CD14-positive monocyte (primary cell): ENCODE measurements at places on chromosomes 6 and 20.
A peak's percentile ranks its signal among the peaks of the same experiment; 100 is the strongest.

DNA sequence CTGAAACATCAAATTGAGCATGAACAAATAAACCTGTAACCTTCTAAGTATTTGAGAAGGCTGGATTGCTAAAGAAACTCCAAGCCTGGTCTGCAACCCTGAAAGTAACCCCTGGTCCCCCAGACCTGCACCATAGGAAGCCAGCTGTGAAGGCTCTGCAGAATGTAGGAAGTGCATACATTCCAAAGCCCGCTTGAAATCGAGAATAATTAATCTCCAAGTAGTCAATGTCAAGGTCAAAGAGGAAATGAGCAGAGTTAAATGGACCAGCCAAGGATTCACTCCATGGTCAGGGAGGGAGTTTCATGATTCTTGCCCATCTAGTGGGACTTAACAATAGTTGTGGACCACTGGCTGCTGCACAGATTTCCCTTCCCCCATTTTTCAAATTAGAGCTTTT is 107.6 kb upstream of the RNF24 start:
- no peak for DNase-seq

DNA sequence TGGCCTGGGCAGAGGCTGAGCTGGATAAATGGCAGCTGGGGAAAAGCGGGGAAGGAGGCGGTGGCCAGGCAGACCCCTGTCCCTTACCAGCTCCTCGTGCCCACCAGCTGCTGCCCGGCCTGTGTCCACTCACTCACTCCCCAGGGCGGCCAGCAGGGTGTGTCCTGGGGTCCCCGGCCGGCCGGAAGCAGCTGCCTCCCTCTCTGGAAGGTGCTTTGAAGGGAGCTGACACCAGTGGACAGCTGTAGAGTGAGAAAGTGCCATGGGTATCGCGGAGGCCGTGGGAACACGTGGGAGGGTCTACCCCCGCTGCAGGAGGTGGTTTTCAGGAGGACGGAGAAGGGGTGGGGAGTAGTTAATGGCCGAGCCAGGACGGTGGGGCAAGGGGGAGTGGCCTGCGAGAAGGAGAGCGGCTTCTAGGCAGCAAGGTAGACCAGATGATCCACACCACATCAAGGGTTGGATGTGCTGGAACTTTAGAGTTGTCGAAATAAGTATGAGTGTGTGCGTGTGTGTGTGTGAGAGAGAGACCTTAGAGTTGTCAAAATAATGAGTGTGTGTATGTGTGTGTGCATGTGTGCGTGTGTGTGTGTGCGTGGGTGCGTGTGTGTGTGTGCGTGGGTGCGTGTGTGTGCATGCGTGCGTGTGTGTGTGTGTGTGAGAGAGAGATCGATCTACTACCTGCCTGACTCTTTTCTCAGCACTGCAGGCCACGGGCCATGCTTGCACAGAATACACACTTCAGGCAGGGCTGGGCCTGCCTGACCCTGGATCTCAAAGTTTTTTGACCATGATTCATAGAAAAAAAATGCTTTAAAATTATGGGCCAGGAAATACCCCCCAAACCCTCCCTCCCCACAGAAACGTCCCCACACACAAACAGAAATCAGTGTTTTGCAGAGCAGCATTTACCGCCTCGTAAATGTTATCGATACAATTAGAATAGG is 43.9 kb downstream of the CDH4 start:
- DNase-seq = no peak

DNA sequence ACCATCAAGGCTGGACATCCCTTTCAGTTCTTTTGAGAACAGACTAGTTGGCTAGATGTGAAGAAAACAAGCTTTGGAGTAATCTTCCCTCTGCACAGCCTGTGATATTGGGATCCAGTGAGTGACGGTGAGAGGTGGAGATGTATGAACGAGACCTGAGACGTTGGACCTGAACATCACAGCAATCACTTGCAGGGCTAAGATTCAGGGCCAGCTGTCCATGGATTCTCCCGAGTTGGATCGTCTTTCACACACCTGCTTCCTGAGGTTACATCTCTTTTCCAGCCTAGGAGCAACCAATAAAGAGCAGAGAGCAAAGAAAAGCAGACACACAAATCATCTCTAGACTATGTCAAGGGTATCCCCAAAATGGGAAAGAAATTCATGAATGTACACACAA is 30.0 kb upstream of the TMEM14A start:
- no peak for DNase-seq

DNA sequence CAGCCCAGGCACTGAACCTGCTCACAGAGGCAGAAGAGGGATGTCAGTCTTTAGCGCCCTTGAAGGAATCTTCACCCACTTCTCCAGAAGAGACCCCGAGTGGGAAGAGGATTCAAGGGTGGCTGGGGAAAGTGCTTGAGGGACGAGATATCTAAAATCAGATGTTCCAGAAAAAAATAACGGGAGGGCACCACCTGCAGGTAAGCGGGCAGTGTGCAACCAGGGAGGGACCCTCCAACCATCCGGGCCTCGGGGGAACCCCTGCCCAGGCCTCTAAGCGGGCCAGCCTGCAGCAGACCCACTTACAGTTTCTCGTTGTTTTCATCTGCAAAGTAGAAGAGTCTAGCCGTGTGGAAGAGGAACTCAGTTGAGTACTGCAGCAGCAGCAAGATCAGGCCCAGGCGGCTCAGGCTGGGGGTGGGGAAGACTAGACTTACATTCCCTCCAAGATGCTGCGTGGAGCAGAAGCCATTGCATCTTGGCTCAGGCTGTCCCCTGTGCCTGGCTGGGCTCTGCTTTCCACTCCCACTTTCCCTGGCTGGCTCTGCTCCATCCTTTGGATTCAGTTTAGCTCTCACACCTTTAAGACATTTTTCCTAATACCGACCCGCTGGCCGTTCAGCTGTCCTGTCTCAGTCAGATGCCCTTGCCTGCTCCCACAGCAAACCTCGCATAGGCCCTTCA is 71.0 kb downstream of the TRAM2 start:
- no peak for DNase-seq

DNA sequence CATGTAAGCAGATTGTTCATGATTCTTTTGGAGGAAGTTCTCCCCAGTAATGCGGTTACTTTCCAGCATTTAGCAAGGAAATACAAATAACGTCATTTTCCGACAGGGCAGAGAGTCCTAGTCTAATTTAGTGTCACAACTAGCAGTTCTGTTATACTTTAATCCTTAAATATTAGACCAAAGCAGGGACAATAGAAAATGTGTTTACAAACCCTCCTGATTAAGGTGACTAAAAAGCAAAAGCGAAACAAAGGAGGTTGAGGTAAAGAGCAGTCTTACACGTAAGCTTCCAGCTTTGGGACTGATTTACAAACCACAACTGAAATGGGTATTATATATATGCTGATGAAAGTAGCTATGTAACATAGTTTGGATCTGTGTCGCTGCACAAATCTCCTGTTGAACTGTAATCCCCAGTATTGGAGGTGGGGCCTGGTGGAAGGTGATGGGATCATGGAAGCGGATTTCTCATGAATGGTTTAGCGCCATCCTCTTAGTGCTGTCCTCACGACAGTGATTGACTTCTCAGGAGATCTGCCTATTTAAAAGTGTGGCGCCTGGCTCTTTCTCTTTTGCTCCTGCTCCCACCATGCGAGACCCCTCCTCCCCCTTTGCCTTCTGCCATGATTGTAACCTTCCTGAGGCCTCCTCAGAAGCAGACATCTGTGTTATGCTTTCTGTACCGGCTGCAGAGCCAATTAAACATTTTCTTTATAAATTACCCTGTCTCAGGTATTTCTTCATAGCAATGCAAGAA is 81.9 kb downstream of the PLCB1 start:
- peak; percentile 50 for DNase-seq

DNA sequence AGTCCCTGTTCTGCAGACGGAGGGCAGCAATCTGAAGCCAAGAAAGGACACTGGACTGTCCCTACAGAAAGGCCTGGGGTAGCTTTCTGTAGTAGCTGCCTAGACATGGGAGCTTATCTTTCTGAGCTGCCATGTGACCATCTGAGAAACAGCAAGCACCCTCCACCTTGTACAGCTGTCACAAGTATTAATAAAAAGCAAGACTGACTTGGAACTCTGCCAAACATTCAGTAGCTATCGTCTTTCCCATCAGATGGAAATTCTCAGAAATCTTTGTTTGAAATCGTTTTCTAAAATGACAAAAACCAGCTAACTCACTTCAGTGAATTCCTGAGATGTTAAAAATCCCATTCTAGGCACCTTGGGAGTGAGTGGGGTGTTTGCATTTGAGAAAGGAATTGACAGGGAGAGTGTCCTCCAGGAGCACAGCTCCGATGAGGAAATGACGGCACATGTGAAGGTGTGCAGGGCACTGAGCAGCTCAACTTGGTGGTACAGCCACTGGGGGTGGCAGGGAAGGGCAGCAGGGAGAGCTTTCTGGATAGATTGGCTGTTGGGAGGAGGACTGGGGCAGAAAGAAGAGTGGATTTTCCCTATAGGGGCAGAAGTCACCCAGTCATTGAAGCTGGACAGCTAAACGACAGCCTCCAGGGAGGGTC is 24.5 kb downstream of the ACSS1 start:
- no peak for DNase-seq

DNA sequence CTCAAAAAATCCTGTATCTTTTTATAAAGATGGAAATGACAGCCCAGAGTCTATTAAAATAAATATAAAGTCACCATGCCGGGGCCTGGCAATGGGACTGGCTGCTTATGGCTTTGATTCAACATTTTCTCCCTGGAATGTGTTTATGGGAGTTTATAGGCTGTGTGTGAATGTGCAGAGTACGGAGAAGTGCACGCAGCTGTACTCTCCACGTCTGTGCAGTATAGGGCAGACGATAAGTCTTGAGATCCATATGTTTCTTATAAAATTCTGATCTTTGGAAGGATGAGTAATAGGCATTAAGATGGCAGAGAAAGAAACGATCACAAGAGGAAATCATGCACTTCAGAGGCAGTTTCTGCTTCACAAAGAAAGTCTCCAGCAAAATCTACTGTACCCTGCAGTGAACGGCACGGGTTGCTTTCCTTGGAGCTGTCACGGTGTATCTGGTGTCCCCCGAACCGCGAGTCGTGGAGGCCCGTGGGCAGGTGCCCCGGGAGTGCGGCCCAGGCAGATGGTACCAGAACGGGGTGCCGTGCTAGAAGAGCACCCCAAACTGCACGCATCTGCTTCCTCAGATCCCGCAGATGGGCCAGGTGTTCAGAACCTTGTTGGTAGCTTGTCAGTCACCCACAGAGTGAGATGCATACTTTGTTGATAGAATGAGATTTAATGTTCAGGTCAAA is 382.5 kb downstream of the TAF4 start:
- no peak for DNase-seq

DNA sequence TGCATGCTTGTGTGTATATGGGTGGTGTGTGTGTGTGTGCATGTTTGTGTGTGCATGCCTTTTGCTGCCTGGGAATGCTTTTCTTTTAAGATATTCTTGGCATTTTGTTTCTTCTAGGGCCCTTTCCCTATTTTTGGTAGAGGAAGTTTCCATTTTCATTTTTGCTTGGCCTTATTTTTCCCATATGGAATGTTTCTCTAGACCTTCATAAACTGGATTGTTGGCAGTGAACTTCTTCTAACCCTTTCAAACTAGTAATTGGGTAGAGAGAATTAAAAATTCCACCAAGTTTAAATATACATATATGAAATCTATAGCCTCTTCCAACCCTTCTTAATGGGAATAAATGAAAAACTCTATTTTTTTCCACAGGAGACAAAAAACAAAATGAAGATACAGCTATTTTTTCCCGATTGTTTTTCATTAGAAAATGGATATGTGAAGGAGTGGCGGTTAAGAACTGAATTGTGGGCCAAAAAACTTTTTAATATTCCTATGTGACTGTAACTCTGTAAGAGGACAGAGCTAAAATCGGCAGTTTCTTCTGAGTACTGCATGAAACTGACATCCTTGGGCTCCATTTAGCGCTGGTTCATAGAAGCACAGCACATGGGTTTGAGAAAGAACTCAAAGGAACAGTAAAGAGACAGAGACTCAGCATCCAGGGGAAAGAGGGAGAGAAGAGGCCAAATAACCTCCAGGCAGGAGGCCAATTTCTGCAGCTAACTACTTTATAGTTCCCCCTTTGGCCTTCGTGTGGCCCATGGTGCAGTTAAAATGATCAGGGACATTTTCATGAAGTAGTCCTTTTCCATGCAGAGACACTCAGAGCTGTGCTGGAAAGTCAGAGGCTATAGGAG is 102.1 kb downstream of the TMEM170B start:
- no peak for DNase-seq

GRCh38 chr6:153994004-153994403 is 45.0 kb upstream of the OPRM1 start:
- DNase-seq = no peak

DNA sequence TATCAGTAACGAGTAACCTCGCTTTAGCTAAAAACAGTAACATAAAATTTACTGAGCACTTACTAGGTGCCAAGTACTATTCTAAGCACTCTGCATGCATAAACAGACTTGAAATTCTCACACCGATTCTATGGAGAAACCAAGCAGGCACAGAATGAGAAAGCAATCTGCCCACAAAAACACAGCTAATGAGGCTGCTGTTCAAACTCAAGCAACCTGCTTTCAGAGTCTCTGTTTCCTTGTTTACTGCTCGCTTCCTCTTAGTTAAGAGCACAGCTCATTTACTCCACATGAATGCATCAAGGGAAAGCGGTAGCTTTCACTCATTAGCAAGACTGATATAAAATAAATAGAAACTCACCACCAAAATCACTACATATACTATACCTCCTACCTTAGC is 37.4 kb downstream of the PRKN start:
- DNase-seq = no peak

DNA sequence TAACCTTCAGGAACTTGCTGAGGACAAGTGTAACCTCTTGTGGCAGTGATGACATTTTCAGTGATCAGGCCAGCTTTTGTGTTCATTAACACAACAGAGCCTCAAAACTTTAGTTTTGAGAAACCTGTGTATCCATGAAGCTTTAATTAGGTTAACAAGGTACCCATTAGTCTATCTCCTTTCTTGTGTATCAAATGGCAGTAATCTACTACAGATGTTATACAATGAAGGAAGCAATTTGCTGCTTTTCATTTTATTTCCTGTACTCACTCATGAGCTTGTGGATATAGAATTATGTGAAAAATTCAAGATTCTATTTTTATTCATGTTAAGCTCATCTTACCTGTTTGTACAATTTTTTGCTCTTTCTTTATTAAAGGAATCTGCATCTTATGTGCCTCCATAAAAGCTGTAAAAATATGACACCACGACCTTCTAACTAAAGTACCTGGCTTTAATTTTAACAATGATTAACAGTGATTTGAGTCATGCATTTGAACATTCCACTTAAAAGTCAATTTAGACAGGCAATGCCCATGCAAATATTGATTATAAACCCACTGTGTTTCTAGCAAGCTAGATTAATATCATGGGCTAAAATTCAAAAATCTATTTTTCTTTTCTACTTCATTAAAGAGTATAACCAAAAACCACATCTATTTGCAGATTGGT is 897.3 kb downstream of the KIF16B start:
- DNase-seq = no peak

DNA sequence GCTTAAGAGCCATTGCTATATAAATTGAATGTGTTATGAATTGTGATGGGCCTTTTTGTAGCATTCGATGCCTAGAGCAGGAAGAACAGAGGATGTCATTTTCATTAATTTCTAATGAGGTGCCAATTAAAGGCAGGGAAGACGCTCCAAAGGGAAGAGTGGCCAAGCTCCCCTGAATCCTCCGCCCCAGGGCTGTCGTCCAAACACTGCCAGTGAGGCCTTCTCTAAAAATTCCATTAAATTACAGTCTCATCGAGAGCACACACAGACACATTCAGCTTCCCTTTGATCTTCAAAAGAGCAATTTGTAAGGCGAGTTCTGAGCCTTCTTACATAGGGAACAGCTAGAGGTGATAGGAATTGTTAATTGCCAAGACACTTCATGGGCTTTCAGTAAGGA is 300.0 kb downstream of the ZFAND3 start:
- no peak for DNase-seq
